CD4-positive, CD25-positive, alpha-beta regulatory T cell (primary cell): ENCODE measurements at places on chromosomes 5 and 9. TPM values are rescaled to one million over a fixed set of nuclear protein-coding genes. Genes with fewer than 3 reads are reported as not detected.

- H3K4me1 ChIP-seq, result peaks cover 9% of the 10 kb centered on the region
- no peaks in the 10 kb centered on the region for H3K36me3 ChIP-seq
- H3K27ac ChIP-seq, result no peak overlapping the region
- DNase-seq, result no peak
- no peak overlapping the region for H3K4me3 ChIP-seq
These were observed 127.6 kb downstream of the ST8SIA4 start for GRCh38 chr5:100775533-100775855.

DNA sequence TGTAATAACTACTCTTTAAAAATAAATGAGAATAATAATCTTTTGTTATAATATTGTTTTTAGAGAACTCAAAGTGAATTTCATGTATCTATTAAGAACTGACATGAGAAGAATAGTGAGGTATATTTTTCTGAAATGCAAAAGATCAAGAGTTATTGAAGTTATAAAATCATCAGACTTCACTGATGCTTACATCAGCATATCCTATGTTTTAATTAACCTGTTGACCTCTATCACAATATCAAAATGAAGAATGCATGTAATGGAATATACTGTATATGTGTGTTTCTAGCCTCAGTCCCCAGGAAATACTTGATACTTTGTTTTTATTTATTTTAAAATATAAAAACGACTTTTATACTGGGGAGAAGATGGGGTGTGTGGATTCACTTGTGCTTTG, 533.1 kb downstream of the KCTD16 start:
- H3K27ac ChIP-seq, result no peak overlapping the region
- H3K4me3 ChIP-seq, result no peak overlapping the region
- no peak for DNase-seq
- H3K36me3 ChIP-seq, result no peaks in the 10 kb centered on the region

DNA sequence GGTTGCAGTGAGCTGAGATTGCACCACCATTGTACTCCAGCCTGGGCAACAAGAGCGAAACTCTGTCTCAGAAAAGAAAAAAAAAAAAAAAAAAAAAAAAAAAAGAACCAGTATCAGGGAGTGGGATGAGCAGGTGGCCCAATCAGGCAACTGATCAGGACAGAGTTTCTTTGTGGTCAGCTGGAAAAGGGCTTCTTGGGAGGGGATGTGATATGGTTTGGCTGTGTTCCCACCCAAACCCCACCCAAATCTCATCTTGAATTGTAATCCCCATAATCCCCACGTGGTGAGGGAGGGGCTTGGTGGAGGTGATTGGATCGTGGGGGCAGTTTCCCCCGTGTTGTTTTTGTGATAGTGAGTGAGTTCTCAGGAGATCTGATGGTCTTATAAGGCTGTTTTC, 4.7 kb upstream of the GCNT1 start:
- no peak overlapping the region for H3K4me3 ChIP-seq
- H3K36me3 ChIP-seq, result no peaks in the 10 kb centered on the region
- no peaks in the 10 kb centered on the region for H3K27me3 ChIP-seq
- H3K4me1 ChIP-seq, result peaks cover 13% of the 10 kb centered on the region
- H3K27ac ChIP-seq, result no peak overlapping the region

- H3K27ac ChIP-seq, result no peak overlapping the region
- H3K4me1 ChIP-seq, result no peaks in the 10 kb centered on the region
These were observed 15.5 kb upstream of the NCS1 start for GRCh38 chr9:130156672-130157071.

DNA sequence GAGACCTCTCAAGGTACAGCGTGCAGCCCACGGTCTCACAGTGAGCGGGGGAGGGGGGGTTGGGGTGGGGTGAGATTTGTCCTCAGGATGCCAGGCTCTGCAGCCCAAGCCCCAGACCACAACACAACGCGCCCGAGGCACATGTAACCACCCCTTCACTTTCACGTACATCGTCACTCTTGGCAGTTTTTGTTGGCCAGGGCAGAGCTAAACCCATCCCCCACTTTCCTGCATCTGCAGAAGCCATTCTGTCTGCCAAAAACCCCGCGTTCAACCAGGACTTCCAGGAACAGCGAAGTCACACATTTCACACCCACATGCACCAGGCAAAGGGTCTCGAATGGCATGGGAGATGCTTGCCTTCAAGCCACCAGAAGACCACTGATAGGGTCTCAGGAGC, 9.4 kb upstream of the SMIM23 start:
- H3K27ac ChIP-seq, result no peak overlapping the region
- no peak overlapping the region for H3K4me3 ChIP-seq
- no peaks in the 10 kb centered on the region for H3K4me1 ChIP-seq
- H3K27me3 ChIP-seq, result no peaks in the 10 kb centered on the region
- DNase-seq, result no peak

- no peaks in the 10 kb centered on the region for H3K4me1 ChIP-seq
- no peak overlapping the region for H3K4me3 ChIP-seq
- H3K27ac ChIP-seq, result no peak overlapping the region
- no peak for DNase-seq
- no peaks in the 10 kb centered on the region for H3K36me3 ChIP-seq
- no peaks in the 10 kb centered on the region for H3K27me3 ChIP-seq
These were observed 61.4 kb downstream of the ARHGEF28 start for GRCh38 chr5:73687357-73687756.

DNA sequence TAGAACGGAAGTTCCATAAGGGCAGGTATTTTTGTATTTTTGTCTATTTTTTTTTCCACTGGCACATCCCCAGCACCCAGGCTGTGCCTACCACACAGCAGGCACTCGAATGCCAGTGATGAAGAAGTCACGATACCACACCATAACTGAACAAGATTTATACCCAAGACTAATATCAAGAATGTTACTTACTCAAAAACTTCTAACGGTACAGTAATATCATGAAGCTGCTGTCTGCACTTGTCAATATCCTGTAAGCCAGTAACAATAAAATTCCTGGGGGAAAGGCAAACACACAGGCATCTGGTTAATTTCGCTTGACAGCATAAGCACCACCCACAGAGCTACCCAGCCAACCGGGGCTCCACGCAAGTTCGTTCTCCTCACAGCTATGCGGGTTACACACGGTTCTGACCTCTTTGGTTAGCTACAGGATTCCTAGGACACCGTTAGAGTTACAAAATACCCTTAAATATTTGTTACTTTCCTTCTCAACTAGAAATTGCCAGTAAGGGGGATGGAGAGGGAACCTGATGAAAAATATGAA, 1.3 kb downstream of the MED10 start:
- DNase-seq, result no peak
- peak overlapping the region; percentile 95 for H3K4me3 ChIP-seq
- peak overlapping the region; percentile 82 for H3K27ac ChIP-seq
- H3K4me1 ChIP-seq, result peaks cover 36% of the 10 kb centered on the region
- no peaks in the 10 kb centered on the region for H3K27me3 ChIP-seq

- H3K27me3 ChIP-seq, result peaks cover 21% of the 10 kb centered on the region
- no peak overlapping the region for H3K27ac ChIP-seq
- DNase-seq, result peak; percentile 12
- no peak overlapping the region for H3K4me3 ChIP-seq
- H3K36me3 ChIP-seq, result no peaks in the 10 kb centered on the region
These were observed 13.6 kb upstream of the ALDOB start for GRCh38 chr9:101449071-101449721.

SPOCK1 gene
- polyA plus RNA-seq, result not detected

FUT7 gene
- 79.0 TPM for polyA plus RNA-seq

SLC25A48 gene
- polyA plus RNA-seq, result not detected

FOXE1 gene
- polyA plus RNA-seq, result not detected
